ENCODE measurements at places on chromosomes 11 and 22.
A peak's percentile ranks its signal among the peaks of the same experiment; 100 is the strongest.

DNA sequence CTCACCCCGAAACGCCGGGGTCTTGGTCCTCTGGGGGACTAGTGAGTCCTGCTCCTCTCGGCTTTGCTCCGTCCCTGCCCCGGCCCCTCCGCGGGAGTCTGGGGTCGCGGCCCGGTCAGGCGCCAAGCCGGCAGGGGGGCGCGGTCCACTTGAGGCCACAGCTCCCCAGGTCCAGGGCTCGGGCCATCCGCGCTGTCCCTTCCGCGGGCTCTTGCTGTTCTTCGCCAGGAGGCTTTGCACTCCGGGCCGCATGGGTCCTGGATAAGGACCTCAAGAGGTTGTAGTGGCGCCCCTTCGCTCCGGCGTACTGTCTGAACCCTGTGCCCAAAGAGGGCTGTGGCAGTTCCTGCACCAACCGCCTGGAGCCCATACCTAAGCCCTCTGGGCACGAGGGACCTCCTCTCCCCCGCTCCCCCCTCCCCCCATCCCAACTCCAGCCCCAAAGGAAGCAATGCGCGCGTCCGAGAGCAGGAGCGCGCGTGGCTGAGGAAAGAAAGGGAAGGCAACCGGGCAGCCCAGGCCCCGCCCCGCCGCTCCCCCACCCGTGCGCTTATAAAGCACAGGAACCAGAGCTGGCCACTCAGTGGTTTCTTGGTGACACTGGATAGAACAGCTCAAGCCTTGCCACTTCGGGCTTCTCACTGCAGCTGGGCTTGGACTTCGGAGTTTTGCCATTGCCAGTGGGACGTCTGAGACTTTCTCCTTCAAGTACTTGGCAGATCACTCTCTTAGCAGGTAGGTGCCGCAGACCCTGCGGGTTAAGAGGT is at the start of gene ADM:
Gene ADM, plus strand, starts transcription at position 579 of the 767 bp plus-strand sequence. CDS start 628 bp downstream, outside the sequence.
- ATAC-seq = peak; percentile 56

DNA sequence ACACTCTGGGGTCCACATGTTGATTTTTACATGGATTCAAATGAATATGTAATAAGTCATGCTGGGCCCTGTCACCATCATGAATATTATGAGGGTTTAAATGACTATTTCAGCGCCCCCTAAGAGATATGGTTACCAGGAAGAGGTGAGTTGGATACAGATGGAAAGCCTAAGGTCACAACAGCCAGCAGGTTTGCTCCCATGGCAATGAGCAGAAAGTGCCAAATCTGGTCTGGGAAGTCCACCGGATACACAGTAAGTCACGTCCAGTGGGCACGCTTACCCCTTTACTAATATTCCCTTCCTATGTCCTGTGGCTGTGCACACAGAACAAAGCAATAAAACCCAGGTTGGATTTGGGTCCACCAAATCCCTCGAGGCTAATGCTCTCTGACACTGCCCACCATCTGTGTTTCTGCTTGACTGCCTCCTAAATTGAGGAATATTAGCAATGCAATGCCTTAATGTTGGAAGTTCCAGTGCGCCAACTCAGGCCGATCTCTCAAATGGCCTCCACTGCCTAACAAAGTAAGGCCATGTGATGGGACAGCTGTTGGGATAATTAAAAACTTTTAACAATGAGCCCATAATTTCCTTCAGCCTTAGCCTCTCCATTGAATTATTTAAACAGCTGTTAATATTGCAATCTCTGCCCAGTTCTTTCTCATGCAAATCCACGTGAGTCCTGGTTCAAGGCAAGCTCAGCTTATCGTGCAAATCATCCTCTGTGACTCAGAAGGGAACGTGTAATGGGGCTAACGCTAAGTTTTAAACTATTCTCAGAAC is 97.6 kb downstream of the SLC1A2 start:
- ATAC-seq = peak; percentile 85

- no peak for ATAC-seq
Measured at GRCh38 chr11:124195189-124195734, 12.1 kb downstream of the OR10D3 start.

DNA sequence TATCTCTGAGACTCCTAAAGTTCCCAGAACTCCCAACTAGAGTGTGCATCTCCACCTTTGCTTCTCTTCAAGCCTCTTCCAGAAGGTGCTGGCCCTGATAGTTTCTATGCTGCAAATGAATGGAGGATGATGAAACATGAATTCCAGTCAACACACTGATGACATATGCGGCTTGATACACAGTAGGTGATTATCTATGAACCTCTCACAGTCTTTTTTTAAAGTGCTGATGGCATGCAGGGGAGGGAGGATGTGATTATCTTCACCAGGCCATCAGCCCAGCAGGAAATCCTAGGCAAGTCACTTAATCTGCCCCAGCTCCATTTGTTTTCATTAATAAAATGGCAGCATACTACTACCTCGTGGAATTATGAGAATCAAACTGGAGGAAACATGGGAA is 548.5 kb downstream of the SOX6 start:
- peak; percentile 65 for ATAC-seq

DNA sequence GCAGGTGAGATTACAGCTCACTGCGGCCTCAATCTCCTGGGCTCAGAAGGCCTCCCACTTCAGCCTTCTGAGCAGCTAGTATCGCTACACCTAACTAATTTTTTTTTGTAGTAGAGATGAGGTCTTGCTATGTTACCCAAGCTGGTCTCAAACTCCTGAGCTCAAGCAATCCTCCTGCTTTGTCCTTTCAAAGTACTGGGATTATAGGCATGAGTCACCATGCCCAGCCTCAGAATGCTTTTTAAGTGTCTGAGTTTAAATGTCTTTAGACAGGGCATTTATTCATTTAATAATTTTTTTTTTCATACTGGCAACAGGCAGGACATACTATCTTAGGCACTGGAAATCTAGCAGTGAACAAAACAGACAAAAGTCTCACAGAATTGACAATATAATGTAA is 27.7 kb downstream of the LRP4 start:
- ATAC-seq = no peak

DNA sequence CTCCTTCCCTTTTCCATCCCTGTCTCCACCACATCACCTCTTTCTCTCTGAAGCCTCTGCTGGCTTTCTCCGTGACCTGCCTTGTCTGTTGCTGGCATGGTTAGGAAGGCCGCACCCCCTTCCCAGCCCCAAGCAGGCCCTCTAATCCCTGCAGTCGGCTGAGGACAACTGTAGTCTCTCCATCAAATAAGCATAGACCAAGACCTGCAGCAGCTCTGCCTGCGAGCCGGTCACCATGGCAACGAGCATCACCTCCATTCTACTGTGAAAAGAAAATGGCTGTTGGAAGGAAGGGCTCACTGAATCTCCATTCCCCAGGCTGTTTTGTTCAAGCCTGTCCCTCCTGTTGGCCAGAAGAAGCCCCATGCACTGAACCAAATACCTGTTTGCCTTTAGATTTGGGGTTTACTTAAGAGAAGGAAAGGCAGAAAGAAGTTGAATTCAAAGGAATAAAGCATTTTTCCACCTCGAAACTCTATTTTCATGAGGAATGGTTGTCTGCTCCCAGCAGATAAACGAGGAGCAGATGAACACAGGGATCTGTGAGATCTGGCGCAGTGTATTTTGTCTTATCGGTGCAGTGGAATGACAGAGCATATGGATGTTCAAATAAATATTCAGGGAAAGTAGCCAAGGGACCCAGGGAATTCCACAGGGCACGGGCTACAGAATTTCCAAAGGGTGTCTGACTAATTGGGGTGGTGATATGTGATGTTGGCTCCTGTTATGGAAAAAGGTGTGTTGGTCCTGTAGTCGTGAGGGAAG is 113.1 kb upstream of the TTC12 start:
- ATAC-seq = no peak

DNA sequence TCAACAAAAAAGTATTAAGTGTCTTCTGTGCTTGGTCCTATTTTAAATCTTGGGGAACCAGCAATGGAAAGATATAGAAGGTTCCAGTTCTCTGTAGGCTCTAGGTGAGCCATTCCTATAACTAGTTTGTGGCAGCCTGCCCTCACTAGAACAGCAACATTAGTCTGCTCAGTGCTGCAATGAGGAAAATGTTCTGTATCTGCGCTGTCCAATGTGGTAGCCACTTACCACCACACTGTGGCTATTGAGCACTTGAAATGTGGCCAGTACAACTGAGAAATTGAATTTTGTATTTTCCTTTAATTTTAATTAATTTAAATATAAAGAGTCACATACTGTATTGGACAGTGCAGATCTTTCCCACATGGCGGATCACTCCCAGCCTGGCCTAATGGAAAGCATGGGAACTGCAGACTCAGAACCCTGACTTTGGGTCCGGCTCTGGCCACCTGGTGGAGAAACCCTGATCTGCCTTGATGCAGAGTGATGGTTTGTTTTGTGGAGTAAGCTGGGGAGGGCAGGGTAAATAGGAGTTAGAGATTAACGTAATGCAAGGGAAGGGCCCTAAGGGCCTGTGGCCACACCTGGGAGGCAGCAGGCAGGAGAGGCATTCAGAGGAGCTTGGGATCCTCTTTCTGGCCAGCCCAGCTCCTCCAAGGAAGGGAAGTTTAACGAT is 101.0 kb downstream of the ME3 start:
- peak; percentile 96 for ATAC-seq

DNA sequence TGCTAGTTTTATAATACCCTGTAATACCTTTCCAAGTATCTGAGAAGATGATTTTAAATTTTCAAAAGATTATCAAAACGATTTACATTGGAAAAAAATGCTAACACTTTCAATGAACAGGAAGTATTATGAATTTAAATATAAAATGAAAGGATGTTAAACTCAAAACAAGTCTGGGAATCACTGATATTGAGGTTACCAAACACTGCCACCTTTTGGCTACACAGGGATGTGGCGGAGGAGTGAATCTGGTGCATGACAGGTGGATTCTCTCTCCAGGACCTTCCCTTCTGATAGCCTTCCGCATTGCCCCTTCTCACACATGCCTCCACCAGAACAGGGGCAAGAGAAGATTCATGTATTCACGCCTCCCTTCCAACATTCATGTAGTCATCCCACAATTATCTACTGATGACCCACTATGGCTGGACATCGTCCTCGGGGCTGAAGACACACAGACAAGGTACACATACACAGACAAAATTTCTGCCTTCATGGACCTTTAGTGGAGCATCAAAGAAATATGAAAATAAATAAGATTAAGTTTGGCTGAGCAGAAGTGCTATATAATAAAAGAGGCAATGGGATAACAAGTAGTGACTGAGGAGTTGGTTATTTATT is 34.7 kb downstream of the ATG16L2 start:
- ATAC-seq = peak; percentile 62

DNA sequence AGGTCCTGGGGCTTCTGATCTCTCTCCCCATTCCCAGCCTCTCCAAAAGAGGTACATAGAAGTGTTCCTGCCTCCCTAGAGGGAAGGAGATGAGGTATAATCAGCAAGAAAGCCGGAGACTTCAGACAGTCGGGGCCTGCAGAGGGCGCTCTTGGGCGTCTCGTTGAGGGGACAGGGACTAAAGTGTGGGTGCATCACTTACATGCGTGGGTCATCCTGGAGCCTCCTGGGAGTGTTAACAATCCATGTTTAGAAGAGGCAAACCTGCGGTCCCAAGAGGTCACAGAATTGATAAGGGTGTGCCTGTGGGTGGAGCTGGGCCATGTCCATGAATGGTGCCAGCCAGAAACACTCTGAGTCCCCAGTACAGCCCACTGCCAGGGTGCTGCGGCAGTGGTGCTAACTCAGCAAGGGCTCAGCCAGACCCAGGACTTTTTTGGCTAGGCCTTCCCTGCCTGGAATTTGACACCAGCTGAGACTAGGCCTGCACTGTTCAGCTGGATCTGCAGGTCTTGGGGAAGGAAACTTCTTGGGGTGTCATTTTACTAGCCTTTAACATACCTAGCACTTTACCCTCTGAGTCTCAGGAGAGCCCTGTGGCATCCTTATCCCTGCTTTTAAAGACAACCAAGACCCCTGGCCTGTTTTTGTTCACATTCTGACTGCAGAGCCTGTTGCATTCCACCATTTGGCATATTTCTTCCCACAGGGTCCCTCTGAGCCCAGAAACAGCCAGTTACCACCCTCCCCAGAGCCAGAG is 5.5 kb downstream of the YDJC start:
- no peak for ATAC-seq

GRCh38 chr11:36237391-36237790 is 51.8 kb downstream of the COMMD9 start:
- ATAC-seq = no peak

DNA sequence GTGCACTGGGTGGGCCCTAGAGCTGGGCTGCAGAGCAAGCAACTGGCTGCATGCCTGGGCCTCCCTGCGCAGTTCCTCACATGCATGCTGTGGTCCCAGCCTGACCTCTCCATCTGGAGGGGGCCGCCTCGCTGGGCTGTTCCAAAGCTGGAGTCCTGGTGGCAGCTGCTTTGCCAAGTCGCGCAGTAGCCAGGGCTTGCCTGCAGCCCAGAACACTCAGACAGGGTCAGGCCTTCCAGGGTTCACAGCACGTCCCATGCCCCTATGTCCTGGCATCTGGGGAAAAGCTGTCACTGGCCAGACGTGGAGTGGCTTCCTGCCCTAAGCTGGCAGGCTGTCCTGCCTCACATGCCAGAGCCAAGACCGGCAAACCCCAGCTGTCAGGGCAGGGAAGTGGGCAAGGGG is 16.5 kb upstream of the CDC42EP2 start:
- no peak for ATAC-seq

GRCh38 chr11:74185695-74186094 is 14.6 kb downstream of the PPME1 start:
- no peak for ATAC-seq

GRCh38 chr11:35126000-35126878 is 12.7 kb upstream of the CD44 start:
- no peak for ATAC-seq

DNA sequence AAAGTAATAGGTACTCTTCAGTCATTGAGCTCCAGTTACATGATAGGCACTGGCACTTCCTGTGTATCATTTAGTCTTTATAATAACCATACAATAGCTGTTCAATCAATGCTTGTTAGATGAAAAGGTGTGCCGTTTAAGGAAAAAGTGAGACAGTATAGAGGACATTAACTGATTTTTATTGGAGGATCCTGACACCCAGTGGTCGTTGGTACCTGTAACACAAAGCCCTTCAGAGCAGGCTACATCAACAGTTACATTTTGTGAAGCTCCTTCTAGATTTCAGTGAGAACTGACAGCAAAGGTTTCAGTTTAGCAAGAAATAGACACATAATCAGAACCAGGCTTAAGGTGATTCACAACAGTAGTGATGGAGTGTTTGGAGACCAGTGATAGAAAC is 44.2 kb downstream of the CCDC81 start:
- peak; percentile 57 for ATAC-seq

DNA sequence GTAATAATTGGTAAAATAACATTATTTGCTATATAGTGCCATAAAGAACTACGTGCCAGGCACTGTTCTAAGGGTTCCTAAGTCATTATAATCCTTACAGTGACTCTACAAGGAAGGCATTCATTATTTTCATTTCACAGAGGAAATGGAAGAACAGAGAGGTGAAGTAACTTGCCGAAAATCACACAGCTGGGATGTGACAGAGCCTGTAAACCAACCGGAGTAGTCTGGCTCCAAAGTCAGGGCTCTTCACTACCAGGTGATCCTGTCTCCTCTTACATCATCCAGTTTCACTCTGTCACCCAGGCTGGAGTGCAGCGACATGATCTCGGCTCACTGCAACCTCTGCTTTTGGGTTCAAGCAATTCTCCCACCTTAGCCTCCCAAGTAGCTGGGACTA is 59.2 kb upstream of the RBFOX2 start:
- ATAC-seq = no peak

GRCh38 chr11:16321148-16321547 is 35.2 kb downstream of the SOX6 start:
- no peak for ATAC-seq

GRCh38 chr11:56848141-56848809 is 99.8 kb upstream of the OR9G4 start:
- ATAC-seq = peak; percentile 85

GRCh38 chr11:79173615-79174014 is 267.2 kb downstream of the TENM4 start:
- no peak for ATAC-seq
